ENCODE measurements at places on chromosomes 5 and 9.

DNA sequence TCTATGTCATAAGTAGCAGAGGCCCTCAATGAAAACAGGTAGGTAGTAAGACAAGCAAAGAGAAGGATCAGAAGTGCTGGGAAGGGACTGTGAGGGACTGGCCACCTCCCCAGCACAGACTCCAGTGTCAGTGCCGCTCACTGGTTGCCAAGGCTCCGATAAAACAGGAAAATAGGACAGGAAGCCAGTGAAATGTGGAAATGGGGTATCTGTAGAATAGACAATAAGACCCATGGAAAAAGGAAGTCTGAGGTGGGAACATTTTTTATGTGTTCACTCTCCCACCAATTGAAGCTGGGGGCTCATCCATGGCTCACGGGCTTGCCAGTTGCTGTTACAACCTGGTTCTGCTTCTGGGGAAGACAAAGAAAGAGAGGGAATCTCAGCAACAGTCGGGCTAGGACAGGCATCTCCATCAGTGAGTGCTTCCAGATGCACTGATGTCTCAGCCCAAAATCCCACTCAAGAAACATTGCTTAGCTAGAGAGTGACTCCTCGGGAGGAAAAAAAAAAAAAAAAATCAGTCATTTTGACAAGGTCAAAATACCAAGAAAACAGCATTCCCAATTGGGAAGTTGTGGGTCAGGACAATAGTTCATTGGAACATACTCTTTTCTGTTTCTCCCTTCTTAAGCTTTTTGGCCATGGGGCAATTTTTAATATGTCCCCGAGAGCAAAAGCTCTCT, 27.6 kb upstream of the NFIB start:
- no peak for DNase-seq

GRCh38 chr5:59285300-59286016, 608.1 kb downstream of the PDE4D start:
- DNase-seq: no peak

- DNase-seq: no peak
These were observed 219.2 kb downstream of the TRPM3 start for GRCh38 chr9:70902171-70902570.

DNA sequence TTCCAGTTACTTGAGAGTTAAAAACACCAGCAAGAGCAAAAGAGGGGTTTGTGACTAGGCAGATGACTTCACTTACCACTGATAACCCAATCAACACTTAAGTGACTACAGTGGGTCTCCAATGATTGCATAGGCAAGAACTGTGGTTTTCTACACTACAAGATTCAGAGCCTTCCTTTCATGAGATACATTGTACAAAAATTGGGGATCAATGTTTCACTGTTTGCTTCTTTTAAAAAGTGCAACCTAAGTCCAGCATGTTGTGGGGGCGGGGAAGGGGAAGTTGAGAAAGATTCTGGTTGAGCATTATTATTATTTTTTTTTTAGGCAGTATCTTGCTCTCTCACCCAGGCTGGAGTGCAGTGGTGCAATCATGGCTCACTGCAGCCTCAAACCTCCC, 3.6 kb downstream of the IQGAP2 start:
- no peak for DNase-seq

GRCh38 chr5:127066721-127067120, 6.6 kb downstream of the C5orf63 start:
- DNase-seq: no peak

GRCh38 chr9:105313238-105313637, 68.8 kb downstream of the SLC44A1 start:
- no peak for DNase-seq

DNA sequence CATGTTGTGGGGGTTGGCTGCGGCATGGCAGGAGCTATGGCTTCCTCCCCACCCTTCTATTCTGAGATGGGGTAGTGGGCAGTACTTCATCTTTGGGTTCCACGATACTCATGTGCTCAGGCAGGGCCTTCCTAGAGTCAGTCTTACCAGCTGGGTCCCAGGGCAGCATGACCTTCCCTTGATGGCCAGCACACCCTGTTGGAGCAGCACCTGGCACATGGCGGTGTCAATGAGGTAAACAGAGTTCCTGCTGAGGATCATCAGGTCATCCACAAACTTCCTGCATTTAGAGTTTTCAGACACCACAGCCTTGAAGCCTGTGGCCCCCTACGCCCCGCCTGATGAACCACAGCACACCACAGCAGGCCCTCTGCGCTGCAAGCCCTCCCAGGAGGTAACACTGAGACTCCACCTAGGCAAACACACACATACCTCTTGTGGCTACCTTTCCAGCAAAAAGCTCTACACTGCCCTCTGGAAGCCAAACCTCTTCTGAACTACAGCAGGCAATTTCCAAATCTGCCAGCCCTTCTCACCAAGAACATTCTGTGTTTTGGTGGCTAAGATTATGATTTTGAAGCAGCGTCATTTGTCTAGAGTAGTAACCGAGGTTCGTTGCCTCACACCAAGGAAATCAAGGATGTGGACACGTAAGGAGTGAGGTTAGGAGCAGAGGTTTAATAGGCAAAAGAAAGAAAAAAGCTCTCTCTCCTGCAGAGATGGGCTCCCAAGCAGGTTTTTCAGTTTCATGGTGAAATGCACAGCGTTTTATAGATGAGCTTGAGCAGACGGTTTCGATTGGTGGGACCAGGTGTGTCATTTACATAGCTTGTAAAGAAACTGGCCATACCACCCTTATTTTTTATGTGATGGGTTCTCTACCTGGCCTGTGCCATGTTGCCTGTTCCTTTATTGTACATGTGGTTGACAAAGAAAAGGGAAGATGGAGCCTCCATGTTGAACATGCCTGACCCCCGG, 20.3 kb upstream of the TMEM174 start:
- DNase-seq: peak; percentile 4

- DNase-seq: no peak
These were observed 172.0 kb downstream of the GDNF start for GRCh38 chr5:37667846-37668245.

DNA sequence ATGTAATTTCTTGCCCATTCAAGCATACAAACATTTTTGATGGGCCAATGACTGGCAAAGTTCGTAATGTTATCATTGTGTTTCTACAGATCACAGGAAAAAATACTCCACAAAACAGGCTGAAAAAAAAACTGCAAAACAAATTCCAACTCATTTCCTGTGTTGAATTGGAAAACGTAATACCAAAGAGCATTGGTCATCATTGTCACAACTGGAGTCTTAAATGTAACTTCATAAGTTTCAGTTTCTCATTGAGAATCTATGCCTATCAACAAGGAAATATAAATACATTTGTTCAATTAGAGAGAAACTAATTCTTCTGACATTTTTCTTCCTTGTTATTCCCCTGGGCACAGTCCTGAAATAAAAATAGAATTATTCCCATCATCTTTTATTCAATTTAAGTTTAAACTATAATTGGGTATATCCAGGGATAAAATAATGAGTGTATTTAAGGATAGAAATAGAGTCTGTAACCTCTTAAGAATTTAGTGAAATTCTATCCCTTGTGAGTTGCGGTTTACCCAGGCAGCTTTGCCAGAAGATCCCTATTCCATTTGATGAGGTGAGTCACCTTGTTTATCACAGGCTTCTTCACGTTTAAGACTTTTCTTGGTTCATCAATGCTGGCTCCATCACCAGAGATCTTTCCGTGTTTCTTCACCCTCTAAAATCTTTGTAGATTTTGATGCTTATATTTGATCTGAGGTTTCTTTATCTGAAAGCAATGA, 112.7 kb upstream of the ITGA1 start:
- no peak for DNase-seq

- peak; percentile 52 for DNase-seq
These were observed 288.8 kb downstream of the GLIS3 start for GRCh38 chr9:4011054-4011453.

GRCh38 chr9:135616619-135617537, 22.5 kb downstream of the GLT6D1 start:
- DNase-seq: no peak

DNA sequence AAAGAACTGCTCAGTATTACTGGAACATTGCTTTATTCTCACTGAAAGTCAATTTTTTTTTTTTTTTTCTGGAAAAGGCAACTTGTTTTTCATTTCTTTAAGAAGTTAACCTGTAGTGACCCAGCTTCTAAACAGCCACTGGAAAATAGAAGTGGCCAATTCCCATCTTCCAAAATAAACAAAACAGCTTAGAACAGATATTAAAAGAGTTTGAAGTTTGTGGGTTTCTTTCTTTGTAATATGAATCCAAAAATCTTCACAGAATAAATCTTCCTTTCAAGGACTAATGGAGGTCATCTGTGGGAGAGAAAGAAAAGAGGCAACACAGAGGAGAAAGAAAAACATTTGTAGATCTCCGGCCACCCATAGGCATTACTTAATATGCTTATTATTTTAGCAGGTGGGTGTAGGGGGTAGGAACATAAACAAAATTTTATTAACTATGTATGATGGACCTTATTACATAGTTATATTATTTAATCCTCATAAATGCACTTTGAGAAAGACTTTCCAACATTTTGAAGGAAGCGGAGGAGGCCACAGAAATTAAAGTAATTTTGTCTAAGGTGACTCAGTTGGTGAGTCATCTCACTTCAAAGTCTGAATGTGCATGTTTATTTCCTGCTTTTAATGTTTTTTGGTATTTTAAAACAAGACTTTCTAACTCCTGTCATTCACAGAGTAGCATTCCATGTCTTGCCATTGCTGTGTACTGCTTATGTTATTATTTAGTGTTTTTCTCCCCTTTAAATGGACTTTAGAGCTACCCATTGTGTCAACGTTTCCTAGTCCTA, 1791.8 kb upstream of the WWC1 start:
- DNase-seq: no peak

GRCh38 chr9:3477236-3477834, 48.5 kb downstream of the RFX3 start:
- no peak for DNase-seq

DNA sequence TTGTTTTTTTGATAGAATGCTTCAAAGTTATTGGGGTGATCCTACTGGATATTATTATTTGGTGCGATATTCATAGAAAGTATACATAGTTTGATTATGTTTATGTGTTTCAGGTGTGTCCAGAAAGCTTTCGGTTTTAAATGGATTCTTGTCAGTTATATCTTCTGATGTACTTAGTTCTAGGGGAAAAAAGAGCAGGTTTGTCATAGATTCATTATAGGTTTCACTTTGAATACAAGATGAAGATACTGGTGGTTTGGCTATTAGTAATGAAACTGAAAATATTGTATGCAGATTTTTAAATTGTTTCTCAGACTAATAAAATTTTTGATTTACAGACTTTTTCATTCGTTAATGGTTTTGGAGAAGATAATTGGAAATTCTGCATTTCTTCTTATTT, 98.9 kb downstream of the MAN2A1 start:
- DNase-seq: no peak

GRCh38 chr9:72772661-72773060, 180.2 kb downstream of the ALDH1A1 start:
- no peak for DNase-seq

GRCh38 chr9:135379540-135380267, 99.9 kb upstream of the PPP1R26 start:
- no peak for DNase-seq

GRCh38 chr9:74125941-74126340, 371.2 kb upstream of the RORB start:
- DNase-seq: no peak

DNA sequence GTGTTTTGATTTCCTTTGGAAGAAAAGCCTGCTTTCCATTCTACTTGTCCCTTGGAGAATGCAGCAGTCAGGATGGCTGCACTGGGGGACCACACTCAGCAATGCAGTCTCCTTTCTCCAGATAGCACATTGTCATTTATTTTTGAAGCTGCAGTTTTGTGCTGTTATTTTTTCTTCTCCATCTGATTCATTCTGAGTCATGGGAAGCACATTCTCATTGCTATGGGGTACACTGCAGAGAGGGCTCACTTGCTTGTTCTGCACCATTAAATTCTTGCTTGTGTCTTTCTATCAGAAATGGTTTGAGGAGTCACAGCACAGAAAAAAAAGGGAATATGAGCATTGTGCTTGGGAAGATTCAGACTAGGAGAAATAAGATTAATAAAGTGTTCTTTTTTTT, 39.7 kb upstream of the POC5 start:
- DNase-seq: no peak

DNA sequence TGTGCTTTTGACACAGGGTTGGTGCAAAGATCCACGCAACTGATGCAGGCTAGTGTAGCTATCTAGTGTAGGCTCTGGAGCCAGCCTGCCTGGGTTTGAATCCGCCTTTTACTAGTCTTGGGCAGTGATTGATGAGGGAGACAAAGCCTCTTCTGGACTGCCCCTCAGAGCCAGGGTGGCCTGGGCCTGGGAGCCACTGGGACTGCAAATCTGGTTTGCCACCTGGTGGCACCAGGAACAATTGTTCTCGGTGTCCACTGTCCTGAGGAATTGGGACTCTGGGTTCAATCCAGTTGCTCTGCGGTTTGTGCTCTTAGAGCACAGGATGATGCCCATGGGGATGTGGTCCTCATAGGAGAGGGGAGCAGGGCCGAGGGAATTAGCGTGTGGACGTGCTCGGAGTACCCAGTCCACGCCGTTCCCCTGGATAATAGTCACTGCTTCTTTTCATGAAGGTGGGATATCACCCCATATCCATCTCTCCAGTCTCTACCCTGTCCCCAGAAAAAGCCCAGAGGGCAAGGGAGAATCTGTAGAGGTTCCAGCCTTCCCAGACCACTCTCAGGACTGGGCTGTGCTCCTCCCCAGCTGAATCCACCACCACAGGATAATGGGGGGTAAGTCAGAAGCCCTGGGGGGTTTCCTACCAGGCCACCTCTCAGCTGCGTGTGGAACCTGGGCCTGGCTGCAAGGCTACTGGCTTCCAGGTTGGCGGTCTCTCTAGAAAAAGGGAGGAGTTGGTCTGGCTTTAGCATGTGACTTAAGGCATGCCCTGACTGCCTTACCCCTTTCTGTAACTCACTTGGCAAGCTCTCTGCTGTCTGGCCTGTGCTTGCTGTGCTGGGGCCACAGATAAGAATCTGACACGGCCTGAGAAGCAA, 1.9 kb downstream of the B4GALT7 start:
- DNase-seq: no peak

GRCh38 chr5:17470064-17470463, 28.0 kb upstream of the TAF11L2 start:
- DNase-seq: no peak

GRCh38 chr5:123107343-123108244, 18.6 kb downstream of the PRDM6 start:
- no peak for DNase-seq

- no peak for DNase-seq
These were observed 9.0 kb downstream of the COL5A1 start for GRCh38 chr9:134650431-134651190.
